ENCODE measurements at places on chromosomes 12 and 14.

- no peak for DNase-seq
These were observed 935 bp upstream of the CRIP1 start for GRCh38 chr14:105485739-105486162.

- no peak for DNase-seq
These were observed 321.1 kb downstream of the NPAS3 start for GRCh38 chr14:33259764-33260163.

DNA sequence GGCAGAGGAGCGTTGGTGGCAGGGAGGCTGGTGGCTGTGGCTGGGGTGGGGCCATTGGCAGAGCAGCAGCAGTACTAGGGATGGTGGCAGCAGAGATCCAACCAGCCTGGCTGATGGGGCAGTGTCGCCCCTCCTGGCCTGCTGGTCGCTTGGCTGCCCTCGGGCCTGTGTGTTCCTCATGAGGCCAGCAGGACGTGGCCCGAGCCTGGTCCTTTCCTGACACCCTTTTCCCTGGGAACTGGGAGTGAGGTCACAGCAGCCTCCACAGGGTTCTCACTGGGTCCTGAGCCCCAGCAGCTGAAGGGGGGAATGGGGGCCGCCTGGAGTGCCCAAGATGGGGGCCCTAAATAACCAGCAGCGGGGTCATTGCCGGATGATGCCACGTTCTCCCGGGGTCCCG lies 46.1 kb downstream of the KIF26A start:
- DNase-seq, result no peak

DNA sequence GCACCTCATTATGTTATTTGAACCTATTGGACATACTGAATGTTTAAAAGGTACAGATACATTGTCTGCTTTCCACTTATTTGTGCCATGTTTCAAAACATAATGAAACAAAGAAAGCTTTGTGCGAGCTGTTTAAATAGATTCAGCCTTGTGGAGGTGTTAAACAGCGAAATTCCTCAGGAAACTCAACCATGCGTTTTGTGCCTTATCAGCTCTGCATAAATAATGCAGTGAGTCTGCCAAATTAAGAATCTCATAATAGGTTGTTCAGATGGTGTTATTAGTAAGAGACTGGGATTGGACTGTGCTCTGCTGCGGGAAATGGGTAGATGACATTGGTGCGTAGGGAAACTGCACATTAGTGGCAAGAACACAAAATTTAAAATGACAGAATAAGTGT lies 163.7 kb upstream of the CLEC14A start:
- no peak for DNase-seq

GRCh38 chr14:28999656-29000055 lies 233.1 kb downstream of the FOXG1 start:
- no peak for DNase-seq

GRCh38 chr14:90820958-90821357 lies 4.7 kb upstream of the TTC7B start:
- peak; percentile 64 for DNase-seq

DNA sequence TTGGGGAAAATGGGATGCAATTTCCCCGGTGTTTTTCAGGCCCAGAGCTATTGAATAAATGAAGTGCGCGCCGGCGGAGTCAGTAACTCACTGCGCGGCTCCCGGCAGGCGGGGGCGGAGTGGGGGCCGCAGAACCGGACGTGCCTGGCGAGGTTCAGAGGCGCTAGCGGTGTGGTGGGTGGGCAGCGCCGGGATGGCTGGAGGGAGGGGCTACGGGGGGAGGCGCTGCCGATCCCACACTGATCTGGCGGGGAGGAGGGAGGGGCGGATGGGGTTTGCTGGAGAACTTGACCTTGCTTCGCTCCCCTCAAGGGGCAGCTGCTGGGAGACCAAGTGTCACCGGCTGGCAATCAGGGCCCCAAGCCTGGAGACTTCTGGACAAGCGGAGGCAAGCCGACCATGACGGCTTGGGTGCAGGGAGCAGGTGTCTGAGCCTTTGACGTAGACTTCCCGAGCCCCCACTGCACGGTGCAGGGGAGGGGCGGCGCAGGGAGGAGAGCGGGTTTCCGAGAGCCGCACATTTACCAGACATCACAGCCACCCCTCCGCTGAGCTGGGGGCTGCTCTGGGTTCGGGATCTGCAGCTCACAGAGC lies 174.1 kb upstream of the RTL1 start:
- peak; percentile 58 for DNase-seq

DNA sequence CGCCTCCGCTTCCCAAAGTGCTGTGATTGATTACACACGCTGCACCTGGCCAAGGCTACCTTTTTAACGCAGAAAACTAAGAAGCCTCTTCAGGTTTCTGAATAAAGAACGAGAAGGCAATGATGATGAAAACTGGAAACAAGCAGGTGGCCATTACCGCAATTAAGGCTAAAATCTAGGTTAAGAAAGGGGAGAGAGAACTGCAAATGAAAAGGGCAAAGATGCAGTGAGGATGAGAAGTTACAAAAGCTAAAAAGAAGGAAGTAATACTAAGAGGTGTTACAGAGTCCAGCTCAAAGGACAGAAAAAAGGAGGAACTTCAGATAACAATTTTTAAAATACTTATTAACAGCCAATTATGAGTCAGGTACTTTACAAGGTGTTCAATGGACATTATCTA lies 79.7 kb downstream of the DUSP16 start:
- no peak for DNase-seq

GRCh38 chr12:67720351-67720856 lies 71.9 kb downstream of the DYRK2 start:
- DNase-seq, result no peak

DNA sequence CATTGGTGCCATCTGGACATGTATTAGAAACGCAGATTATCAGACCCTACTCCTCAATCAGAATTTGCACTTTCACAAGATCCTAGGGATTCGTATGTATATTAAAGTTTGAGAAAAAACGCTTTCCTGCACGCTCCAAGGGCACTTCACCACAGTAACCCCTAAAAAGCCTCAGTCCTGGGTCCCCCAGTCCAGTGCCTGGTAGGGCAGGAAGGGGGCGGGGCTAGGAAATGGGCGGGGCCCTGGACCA lies 369 bp downstream of the DEPDC4 start:
- no peak for DNase-seq

DNA sequence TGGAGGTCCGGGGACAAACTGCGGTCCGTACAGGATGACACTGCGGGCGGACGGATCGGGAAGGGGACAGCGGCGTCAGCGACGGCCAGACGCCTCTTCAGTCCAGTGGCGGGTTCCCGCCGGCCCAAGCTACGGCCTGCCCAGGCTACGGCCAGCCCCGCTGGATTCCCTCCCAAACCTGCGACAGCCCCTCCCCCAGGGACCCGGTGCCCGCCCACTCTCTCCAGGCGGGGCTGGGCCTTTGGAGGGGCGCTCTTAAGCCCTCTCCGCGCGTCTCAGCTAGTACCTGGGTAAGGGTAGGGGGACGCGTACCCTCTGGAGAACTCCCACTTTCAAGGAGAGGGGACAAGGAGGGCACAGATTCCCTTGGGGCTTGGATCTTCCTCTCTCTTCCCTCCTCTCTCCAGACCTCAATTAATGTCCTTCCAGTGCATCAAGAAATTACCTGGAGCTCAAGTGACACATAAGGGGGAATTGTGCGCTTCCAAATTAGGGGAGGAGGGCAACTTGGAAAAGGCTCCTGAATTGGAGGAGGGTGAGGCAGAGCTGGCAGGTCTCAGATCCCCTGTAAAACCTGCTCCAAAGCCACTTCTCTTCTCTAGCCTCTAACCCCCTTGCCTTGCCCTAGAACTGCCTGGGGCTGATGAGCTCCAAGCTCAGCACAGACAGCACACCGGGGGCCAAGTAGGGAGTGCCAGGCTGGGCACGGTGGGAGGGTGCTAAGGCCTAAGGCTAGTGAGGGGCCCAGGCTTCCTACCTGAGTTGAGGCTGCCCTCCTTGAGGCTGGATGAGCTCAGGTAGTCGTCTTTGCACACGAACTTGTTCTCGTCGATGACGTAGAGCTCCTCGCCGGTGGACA lies 3.1 kb downstream of the LHX5 start:
- DNase-seq, result no peak

- no peak for DNase-seq
These were observed 15.0 kb downstream of the CSRP2 start for GRCh38 chr12:76863837-76864236.

DNA sequence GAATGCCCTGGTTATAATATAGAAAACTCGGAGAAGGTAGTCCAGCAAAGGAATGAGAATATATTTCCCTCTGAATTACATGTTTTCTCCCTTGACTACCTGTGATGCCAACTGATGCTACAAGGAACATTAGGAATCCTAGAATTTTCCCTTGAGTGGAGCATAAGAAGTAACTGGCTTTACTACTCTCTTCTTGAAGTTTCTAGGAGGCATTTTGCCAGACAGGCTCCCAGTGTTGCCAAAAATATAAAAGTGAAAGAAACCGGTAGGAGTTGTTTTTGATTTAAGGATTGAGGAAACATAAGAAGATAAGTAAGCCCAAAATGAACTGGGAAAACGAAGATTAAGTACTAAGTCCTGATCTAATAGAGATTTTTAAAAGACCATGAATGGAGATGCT lies 693.4 kb downstream of the NOVA1 start:
- no peak for DNase-seq

GRCh38 chr14:90554341-90554740 lies 157.5 kb downstream of the CALM1 start:
- DNase-seq, result no peak

GRCh38 chr12:62654326-62655241 lies 188.0 kb downstream of the MON2 start:
- DNase-seq, result no peak

DNA sequence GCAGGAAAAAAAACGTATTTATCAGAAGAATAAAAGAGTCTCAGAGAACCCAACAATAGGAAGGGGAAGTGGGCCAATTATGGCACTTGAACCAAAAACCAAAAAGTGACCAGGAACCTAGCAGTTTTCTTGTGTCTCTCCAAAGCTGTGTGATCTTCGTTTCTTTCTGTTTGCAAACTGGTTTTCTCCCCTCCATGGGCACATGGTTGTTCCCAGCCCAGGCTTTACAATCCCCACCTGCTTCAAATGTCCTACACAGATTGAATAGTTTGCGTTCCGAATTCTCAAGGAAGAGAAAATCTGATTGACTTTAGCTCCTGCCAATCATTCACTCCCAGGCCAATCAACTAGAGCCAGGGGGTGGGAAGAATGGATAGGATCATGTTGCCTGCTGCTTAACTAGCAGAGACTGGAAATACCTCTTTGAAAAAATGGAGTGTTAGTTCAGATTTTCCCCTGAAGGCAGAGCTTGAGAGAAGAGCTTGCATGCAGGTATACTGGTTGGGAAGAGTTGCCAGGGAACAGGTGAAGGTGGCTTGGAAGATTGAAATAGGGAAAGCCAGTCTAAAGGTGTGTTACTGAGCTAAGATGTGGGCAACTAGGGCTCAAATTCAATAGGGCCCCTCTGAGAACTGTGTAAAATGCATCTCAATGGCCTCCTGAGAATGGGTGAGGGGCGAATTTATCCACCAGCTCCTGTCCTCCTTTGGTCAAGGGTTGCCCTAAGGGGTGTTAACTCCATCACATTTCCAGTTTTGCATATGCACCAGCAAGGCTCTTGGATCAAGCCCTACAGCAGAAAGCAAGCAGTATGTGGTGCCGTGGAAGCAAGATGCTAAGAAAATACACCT lies 106.4 kb upstream of the SRRM4 start:
- no peak for DNase-seq

- no peak for DNase-seq
These were observed 21.1 kb upstream of the KRT8 start for GRCh38 chr12:52925717-52926595.

- no peak for DNase-seq
These were observed 11.3 kb downstream of the PRKCH start for GRCh38 chr14:61332658-61333029.

DNA sequence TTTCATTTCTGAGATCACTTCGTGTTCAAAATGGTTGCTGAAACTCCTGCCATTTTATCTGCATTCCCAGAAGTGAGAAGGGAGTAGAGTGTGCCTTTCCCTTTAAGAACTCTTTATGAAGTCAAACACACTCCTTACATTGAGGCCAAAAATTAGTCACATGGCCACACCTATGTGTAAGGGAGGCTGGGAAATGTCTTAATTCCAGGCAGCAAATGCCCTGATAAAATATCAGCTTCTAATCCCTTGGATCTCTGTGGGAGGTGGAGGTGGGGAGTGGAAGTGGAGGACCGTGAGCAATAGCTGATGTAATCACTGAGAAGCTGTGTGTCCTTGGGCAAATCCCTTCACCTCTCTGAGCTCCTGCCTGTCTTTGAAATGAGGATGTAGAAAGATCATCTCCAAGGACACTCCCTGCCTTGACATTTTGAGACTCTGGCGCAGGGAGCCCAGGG lies 22.7 kb upstream of the ANKRD9 start:
- DNase-seq, result no peak

- no peak for DNase-seq
These were observed 82.7 kb downstream of the FUT8 start for GRCh38 chr14:65495196-65495595.

DNA sequence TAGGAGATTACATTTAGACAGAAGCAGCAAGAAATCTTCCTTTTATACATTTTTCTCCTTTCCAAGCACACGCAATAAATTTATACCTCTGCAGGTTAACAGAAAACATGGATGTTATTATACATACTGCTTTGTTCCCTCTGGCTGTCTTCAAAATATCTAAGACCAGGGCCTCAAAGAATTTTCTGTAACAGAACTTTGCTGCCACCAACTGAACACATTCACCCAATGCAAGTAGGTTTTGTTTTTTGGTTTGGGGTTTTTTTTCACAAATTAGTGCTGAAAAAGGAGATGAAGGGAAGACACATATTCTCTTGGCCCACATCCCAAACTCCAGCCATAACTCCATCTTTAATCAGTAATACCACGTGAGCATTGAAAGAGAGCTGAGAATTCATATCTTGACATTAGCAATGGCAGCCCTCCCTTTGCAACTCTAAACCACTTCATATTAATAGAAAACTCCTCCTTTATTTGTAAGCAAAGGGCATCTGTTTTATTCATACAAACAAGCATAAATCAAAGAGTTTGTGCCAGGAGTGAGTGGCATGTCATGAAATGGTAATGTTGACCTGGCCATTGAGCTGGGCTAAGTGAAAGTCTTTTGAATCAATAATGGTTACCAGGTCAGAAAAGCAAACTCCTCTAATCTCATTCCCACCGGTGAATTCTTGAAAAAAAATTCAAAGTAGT lies 150.8 kb upstream of the FSCB start:
- DNase-seq, result no peak

- DNase-seq, result no peak
These were observed 23.0 kb downstream of the ATF7 start for GRCh38 chr12:53603196-53603595.

Measured in coronary artery (tissue), 2 donors.